ENCODE measurements at places on chromosomes 2 and 18.
A peak's percentile ranks its signal among the peaks of the same experiment; 100 is the strongest.

GRCh38 chr2:144510294-144510991, 9.5 kb downstream of the ZEB2 start:
- DNase-seq, result peak; percentile 41

DNA sequence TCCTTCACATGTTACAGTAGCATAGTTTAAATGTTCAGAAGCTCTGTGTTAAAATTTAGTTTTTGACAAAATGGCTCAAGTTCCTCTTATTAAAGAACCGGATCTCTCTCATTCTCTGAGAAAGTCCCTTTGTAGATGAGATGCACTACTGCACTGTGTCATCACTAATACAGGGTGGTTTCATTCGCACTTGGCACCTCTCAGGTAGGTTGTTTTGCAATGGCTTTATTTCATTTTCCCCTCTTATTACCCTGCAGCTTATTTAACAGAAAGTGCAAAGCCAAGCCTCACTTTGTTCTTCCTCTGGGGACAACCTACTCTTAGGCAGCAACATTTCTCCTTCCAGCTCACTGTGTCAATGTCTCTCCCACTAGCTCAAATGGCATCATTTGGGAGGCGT, 185.1 kb downstream of the DLGAP1 start:
- no peak for DNase-seq

GRCh38 chr18:34848695-34849094, 138.6 kb downstream of the DTNA start:
- DNase-seq, result no peak

DNA sequence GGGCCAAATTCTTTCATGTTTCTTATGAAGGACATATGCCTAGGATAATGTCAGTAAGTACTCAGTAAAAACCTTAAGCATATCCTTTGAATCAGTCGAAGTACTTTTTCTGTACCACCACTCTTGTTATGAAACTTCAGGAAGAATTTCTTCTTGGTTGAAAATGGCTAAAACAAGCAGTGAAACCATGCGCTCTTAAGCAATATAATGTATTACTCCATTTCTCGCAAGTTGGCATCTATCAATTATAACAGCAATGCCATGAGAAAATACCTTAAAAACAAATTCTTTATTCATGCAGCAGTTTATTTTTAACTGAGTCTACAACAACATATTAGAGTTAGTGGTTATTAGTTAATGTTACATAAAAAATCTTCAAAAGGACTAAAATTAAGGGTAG, 41.0 kb downstream of the SLC66A3 start:
- DNase-seq, result no peak

- no peak for DNase-seq
These were observed 20.4 kb downstream of the REV1 start for GRCh38 chr2:99469394-99469793.

DNA sequence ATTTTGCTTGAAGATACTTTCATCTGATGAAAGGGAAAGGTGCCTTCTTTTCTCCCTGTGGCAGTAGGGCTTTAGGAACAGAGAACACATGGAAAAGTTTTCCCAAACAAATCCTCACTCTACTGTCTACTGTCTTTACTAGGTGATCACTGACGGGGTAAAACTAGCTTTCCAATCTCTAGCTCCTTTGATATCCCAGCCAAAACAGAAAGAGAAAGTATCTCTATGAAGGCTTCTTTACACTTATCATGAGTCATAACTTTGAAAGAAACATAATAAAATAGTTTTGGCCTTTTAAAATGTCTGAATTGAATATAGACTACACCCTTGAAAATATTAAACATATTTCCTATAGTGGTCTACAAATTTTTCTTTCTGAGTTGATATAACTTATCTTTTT, 214.5 kb downstream of the DSEL start:
- no peak for DNase-seq

DNA sequence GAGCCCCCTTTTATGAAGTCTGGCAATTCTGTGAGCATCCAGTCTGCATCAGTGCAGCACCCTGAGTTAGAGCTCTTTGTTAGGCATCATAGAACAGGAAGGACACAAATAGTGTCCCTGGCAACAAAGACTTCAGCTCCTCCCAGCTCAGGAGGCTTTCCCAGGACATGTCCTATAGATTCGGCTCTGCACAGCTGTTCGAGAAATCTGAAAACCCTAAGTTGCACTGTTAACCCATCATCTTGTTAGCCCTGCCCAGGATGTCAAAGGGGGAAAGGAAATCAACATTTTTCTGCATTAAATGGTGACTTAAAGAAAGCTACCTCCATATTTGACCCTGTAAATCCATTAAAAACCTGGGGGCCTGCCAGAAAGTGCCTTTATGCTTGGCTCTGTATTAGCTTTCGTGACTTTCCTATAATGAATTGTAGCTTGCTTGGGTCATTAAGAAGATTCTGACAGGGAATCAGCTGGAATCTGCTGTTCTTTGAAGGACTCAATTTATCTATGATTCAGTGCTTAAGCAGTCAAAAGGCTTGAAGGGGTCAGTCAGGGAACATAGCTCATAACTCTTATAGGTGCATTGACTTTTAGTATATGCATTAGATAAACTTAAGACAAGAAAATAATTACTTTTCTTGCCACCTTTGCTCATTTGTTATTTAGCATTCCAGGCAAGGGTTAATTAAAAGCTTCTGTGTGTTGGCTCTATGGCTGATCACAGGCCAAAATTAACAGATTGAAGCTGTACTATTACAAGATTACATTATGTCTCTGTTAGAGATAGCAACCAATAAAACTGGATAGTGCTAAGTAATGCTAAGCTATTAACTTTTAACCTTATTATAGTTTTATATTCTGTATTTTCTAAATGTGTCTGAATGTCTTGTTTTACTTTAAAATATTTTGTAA, 20.6 kb downstream of the ERMN start:
- no peak for DNase-seq

GRCh38 chr2:20351555-20352229, 1.0 kb upstream of the PUM2 start:
- no peak for DNase-seq

DNA sequence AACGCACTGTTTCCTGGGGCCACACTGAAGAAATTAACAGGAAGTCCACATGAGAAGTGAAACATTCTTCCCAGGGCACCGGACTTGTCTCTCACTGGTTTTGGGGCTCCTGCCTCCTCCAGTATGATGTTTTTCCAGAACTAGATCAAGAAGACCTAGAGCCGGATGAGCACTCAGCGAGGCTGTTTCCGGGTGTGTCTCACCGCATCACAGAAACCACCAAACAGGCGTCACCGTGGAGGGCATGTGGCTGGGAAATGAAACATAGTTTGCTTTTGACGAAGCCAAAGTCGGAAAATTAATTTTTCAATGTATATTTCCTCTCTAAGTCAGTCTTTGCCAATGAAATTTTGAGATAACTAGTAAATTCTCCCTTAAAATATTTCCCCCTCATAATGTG, 314.0 kb upstream of the SALL3 start:
- no peak for DNase-seq

DNA sequence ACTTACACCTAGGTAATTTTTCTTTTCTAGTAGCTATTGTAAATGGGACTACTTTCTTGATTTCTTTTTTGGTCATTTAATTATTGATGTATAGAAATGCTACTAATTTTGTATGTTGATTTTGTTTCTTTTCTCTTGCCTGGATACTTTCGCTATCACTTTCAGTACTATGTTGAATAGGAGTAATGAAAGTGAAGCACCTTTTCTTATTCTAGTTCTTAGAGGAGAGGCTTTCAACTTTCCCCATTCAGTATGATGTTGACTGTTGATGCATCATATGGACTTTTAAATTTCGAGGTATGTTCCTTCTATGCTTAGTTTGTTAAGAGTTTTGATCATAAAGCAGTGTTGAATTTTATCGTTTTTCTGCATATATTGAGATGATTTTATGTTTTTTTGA, 142.5 kb downstream of the CDH19 start:
- no peak for DNase-seq

DNA sequence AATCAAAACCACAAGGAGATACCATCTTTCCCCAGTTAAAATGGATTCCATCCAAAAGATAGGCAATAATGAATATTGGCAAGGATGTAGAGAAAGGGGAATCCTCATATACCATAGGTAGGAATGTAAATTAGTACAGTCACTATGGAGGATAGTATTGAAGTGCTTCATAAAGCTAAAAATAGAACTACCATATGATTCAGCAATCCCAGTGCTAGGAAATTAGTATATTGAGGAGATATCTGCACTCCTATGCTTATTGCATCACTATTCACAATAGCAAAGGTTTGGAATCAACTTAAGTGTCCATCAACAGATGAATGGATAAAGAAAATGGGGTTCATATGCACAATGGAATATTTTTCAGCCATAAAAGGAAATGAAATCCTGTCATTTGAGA, 251.2 kb downstream of the ZNF804A start:
- DNase-seq, result no peak

- no peak for DNase-seq
These were observed 66.6 kb upstream of the STAM2 start for GRCh38 chr2:152241948-152242729.

DNA sequence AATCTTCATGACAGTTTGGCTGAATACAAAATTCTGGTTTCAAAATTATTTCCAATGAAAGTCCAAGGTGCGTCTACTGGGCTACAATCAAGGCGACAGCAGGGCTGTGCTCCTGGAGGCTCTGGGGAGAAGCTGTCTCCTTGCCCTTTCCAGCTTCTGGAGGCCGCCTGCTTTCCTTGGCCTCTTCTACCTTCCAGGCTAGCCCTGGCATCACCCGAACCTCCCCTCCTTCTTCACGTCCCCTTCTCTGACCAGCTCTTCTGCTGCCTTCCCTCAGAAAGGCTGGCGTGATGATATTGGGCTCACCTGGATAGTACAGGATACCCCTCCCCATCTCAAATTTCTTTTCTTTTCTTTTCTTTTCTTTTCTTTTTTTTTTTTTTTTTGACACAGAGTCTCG, 115.5 kb downstream of the KCNF1 start:
- no peak for DNase-seq

- DNase-seq, result no peak
These were observed 1647.1 kb downstream of the SUCLG1 start for GRCh38 chr2:82811946-82812345.

DNA sequence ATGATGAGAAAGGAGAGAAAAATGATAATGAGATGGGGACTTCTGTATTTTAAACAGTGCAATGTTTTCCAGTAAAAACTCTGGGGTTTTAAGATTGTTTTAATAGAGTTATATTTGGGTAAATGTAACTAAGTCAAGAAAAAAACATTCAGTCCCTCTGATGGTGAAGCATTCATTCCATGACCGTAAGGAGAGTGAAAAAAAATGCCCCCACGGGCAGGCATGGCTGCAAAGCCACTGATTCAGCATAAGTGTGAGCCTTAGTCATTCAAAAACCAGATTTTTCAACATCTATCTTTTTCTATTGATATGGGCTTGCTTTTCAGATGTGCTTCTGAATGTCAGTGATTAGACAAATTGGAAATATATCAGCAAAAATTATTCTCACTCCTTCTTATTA, 957.8 kb downstream of the SLC4A3 start:
- no peak for DNase-seq

GRCh38 chr2:11827547-11827946, 81.1 kb downstream of the LPIN1 start:
- DNase-seq, result peak; percentile 48

DNA sequence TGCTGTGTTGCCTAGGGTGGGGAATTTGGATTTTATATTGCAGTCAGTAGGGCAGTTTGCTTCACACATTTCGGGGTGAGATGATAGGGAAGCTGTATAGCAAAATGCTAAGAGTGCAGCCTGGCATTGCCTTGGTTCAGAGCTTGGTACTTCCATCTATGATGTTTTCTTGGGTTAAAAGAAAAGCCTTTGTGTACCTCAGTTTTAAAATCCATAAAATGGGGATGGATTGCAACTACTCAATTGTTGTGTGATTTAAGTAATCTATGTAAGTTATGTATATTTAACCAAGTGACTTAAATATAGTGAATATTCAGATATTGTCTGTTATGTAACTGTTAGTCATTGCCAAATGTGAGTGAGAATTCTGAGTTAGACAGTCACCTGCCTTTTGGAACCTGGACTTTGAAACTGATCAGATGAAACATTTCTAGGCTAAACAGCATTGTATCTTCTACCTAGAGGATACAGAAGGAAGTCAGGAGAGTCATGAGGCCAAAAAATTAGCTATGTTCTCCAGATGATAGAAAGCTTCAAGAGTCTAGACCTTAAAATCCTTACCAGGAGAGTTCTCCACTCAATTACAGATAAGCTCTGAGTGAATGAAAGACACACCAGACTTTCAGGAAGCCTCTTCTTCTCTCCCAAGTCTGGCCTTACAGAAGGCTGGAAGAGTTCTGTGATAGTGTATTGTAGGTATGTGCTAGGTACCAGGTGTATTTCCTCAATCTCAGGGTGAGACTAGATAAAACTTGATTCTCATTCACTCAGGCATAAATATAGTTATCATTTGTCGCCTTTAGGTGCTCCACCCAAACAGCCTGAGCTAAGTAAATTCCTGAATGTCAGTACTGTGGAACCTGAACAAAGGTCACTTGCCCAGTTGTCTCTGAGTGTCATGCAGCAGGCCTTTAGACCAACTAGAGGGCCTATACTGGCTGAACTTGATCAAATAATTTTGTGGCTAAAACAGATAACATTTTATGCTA, 7.5 kb downstream of the RIOK3 start:
- no peak for DNase-seq

DNA sequence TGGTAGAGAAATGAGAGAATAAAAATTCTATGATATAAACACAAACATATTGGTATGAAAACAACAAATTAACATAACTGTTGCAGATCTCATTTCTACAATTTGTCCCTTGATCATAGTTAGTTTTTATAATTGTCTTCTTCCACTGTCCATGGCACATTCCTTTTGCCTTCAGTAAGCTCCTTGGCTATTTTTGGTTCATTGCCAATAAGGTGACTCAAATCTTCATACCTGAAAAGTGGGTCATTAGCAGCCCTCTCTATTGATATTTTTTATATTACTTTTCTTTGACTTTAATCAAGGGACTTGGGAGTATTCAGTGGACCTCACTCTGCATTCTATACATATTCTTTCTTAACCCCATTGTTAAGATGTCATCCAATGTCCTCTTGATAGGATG, 552.9 kb downstream of the TDRD15 start:
- DNase-seq, result no peak

DNA sequence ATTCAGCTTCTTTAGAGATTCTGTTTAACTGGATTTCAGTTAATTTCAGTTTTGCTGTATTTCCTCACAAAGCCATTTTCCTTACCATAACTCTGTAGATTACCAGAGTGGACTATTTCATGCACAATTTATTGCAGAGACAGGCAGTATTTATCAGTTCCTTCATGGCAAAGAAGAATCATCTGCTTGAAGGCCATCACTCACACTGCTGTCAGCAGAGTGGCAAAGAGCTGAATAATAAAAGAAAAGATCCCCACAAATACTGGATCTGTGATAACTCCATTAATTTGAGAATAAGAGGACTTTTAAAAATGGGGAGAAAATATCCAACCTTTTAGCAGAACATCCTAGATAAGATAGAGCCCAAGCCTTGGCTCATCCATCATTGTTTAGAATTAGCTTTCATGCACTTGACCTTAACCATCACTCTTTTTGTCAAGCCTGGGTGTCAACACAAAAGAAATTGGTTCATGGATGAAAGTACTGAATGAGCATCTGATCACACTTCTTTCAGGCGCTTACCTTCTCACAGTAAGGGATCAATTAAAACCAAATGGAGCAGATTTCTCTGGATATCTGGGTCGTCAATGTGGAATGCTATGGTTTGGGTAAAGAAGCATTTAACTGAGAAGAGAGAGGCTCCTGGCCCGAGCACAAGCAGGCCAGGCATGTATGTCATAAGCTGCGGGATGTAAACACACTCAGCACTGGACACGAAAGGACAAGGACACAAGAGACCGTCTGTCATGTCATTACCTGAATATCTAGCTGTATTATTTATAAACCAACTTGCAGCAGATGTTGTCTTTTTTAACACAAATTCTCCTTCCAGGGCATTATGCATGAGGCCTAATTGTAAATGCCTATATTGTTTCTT, 376.2 kb downstream of the ZNF521 start:
- no peak for DNase-seq

GRCh38 chr2:50018921-50019320, 864.6 kb upstream of the FSHR start:
- no peak for DNase-seq

All from activated T-cell treated with anti-CD3 and anti-CD28 coated beads, Interleukin-2, amount 50 U/mL, for 72 hours (primary cell).